ENCODE measurements at places on chromosomes 2 and 18.

GRCh38 chr2:29218071-29218470, 102.9 kb downstream of the CLIP4 start:
- DNase-seq = no peak

GRCh38 chr2:54629914-54630857, 93.3 kb upstream of the EML6 start:
- peak; percentile 66 for DNase-seq

- DNase-seq = peak; percentile 8
Measured at GRCh38 chr18:79625195-79625923, 54.2 kb upstream of the CTDP1 start.

GRCh38 chr2:64649013-64649484, 4.7 kb downstream of the SERTAD2 start:
- DNase-seq = no peak

DNA sequence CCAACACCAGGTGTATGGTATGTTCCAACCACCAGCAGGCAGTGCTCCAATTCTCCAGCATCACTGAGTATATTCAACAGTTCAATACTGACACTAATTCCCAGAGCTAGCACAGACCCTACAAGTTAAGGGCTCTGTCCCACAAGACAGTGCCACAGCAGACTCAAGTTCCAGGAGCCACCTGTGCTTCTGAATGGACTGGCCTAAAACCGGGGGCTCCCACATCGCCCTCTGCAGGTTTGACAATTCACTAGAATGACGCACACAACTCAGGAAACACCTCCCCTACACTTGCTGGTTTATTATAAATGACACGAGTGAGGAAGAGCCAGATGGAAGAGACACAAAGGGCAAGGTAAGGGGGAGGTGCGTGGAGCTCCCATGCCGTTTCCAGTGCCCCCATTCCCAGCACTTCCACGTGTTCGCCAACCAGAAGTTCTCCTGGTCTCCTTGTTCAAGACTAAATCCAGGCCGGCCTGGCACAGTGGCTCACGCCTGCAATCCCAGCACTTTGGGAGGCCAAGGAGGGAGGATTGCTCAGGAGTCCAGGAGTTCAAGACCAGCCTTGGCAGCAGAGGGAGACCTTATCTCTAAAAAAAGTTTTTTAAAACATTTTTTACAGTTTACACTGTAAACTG, 12.2 kb upstream of the ATP6V1B1 start:
- no peak for DNase-seq

GRCh38 chr2:200752332-200752731, 59.4 kb upstream of the BZW1 start:
- no peak for DNase-seq

- no peak for DNase-seq
Measured at GRCh38 chr2:216503159-216503629, 4.5 kb downstream of the RPL37A start.

DNA sequence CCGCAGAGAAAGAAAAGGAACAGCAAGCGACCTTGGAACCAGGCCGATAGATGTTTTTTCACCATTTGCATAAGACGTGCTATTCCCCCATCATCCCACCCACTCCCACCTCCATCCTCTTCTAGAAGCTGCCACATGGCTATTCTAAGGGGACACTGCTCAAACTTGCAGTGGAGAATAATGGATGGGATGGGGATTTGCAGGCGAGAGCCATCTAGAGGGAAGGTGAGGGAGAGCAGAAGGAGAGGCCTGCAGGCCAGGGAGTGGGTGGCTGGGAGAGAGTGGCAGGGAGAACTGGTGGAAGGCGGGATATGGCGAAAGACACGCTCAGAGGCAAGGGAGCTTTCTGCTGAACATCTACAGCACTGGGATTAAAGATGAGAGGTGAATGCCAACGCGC, 84.9 kb downstream of the MAPK4 start:
- no peak for DNase-seq

- no peak for DNase-seq
Measured at GRCh38 chr2:236367506-236368289, 103.5 kb upstream of the ASB18 start.

DNA sequence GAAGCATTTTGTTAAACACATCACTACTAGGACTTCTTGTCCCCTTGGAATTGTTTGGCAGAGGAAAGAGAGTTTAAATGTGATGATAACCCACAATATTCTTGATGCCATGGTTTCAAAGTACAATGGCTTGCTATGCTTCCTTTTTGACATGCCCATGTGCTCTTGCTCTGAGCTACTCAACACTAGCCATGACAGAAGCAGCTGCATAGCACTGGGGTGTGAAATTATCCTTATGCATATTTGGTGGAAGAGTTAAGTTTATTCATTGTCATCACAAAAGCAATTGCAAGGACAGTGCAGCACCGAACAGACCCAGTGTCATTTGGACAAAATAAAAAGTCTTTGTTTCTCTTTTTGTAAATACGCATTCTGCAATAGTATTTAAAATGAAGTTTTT, 209.9 kb upstream of the CDH20 start:
- DNase-seq = no peak

- no peak for DNase-seq
Measured at GRCh38 chr2:202149936-202150335, 76.9 kb downstream of the KIAA2012 start.

- DNase-seq = peak; percentile 69
Measured at GRCh38 chr18:73577365-73577764, 570.3 kb downstream of the FBXO15 start.

DNA sequence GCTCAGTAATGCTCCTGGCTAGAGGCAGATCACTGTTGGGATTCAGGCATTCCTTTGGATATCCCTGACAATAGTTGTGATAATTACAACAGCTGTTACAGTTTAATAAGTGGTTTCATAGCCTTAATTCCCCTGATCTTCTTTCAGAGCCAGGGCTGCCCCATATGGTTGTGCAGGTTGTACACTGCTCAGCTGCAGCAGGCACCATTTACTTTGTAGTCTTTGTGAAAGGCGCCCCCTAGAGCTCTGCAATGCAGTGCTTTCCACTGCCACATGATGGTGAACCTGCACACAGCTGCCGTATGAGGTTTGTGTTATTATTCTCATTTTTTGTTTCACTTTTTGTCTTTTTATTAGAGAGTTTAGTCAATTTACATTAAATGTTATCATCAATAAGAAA, 239.1 kb downstream of the KCNS3 start:
- peak; percentile 41 for DNase-seq

DNA sequence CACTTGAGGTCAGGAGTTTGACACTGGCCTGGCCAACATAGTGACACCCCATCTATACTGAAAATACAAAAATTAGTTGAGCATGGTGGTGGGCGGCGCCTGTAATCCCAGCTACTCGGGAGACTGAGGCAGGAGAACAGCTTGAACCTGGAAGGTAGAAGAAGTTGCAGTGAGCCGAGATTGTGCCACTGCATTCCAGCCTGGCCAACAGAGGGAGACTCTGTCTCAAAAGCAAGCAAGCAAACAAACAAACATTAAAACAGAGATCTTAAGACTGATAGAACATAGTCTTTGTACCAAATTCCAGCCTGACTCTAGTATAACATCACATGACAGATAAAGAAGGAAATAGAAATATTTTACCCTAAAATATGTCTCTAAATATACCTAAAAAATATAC, 168.1 kb downstream of the PTPRM start:
- no peak for DNase-seq

DNA sequence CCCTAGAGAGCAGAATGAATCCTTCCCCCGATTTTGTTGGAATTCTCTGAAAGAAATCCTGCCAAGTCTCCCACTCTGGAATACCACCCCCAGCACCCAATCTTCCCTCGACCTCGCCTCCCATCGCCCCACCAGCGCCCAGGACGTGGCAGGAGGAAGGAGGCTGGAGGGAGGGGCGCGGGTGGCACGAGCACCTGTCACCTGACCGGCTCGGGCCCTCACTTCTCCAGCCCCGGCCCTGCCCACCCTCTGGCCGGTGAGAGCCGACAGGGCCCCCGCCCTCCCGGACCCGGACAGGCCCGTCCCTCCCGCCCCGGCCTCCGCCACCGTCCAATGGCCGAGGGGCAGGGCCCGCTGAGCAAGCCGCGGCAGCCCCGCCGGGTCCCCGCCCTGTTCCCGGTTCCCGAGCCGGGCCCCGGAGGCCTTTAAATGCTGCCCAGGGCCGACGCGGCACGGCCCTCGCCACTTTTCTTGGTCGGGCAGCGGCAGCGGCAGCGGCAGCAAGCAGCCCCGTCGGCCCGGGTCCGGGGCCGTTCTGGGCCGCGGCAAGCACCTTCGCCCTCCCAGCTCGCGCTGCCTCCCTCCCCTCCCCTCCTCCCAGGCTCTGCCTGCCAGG, at the start of gene LGALSL:
TSS of gene LGALSL (plus strand) at position 393 of the 616 bp plus-strand sequence. CDS start 384 bp downstream, outside the sequence.
- peak; percentile 24 for DNase-seq

- DNase-seq = no peak
Measured at GRCh38 chr2:46855805-46856204, 59.8 kb downstream of the MCFD2 start.

DNA sequence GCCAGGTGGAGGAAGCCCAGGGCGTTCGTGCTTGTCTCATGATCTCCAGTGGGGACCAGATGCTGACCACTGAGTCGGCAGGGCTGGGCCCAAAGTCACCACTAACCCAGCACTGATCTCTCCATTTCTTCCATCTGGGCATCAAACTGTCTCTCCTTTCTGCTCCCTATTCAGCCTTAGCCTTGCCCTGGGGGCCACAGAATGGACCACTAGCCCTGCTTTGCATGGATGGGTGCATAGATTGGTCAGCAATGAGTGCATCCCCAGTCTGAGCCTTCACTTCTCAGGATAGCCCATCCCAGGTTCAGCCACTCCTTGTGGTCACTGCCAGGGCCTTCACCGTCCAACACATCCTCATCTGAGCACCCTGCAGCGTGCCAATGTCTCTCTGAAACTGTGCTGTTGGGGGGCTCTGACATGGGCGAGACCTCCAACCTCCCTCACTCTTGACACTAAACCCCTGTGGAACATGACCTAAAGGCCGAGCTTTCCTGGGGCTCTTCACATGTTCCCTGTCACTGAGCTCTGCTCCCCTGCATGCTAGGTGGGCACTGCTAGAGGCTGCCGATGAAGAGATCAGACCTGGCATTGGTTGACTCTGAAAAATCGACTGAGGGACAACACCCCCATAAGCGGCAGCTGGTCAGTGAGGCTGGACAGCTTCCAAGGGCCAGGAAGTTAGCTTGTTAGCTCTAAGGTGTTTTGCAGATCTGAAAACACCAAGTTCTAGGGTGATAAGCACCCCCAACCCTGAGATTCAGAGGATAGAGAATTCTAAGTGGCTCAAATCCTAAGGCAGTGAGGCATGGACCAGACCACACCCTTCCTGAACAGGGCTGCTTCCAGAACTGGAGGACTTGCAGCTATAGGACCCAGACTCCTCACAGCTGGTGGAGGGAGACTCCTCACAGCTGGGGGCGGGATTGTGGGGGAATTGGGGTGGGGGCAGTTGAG, 61.7 kb downstream of the HS1BP3 start:
- no peak for DNase-seq
